BJ (cell line): ENCODE measurements at places on chromosomes 4 and X.

- DNase-seq, result no peak
Measured at GRCh38 chr4:35525192-35525978, 718.9 kb downstream of the ARAP2 start.

- DNase-seq, result no peak
Measured at GRCh38 chr4:147981305-147981704, 249.4 kb downstream of the ARHGAP10 start.

- no peak for DNase-seq
Measured at GRCh38 chr4:164799410-164799809, 45.5 kb downstream of the SMIM31 start.

DNA sequence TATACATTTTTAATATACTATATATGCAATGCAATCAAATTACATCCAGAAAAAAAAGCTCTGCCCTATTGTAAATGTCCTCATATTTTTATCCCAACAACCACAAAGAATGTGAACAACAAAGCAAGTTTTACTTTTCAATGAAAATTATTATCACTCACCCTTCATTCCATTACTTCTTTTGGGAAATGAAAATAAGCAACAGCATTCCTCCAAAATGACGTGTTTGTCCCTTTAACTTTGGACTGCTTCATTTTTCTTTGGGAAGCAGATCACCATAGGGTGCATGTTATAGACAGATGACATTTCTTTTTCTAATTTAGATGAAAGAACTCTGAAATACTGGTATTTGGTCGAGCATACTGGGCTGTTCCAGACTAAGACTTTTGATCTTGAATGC, 667.1 kb upstream of the BOD1L1 start:
- DNase-seq, result no peak

- no peak for DNase-seq
Measured at GRCh38 chr4:159018062-159018629, 84.7 kb upstream of the RAPGEF2 start.

GRCh38 chrX:101740642-101741041, 81.0 kb upstream of the ARMCX2 start:
- no peak for DNase-seq

DNA sequence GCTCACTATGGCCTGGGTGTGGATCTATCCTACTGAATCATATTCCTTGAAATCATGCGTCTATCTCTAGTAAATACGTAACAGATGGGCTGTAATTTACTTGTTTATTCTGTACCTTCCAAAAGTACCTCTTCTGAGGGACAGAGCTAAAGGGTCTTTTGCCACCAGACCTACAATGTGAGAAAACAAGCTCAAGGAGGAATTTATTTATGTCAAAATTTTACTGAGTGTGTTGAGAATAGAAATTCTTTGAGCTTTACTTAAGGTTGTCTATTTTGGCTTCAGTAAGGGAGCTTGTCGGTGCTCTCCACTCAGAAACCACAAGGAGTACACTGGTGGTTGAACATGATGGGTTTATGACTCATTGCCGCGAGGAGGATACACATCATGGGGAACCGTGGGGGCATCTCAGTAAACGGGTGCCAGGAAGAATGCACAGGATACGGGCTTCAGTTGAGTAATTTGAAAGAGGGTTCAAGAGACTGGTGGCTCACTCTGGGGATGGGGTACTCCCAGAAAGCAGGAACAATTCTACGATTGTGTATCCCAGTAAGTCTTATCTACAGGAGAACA, 3.0 kb downstream of the ANK2 start:
- DNase-seq, result no peak

DNA sequence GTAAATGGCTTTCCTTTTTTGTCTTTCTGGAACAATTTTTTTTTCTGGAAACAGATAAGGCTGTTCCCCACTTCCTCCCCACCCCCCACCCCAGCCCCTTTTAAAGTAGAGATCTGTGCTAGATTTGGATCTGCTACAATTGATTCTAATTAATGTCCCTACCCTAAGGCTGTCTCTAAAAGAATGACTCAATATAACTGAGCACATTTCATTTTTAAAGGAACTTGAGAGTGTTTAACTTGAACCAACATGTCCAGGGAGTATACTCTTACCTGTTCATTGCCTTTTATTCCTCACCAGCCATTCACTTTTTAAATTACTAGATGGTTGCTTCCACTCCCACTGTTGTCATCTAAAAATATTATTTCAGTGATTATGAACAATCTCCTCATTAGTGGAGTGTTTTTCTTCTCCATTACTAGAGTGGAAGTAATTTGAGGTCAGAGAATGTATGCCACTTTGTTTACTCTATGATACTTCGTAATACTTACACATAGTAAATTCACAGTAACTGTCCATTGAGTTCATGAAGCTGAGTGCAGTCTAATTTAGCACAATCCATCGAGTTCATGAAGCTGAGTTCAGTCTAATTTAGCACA, 14.1 kb upstream of the CNOT6L start:
- no peak for DNase-seq

DNA sequence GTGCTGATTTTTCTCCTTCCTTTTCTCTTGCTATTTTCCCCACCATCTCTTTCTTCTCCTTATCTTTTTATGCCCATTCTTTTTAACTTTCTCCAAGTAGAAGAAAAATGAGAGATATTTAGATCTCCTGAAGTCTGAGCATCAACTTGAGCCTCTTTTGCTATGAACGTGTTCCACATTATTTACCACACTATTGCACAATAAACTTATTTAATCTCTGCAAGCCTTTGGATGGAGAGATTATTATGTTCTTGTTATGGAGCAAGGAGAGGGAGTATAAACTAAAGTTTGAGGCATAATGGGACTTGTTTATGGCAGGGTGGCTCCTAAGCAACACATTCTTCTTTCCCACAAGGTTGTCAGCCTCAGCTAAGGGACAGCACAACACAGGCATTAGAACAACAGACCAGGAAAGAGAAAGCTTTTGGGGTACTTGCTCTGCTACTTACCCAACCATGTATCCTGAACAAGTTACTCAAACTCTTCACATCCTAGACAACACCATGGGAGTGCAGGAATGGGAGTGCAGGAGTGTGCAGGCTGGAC, 365.5 kb upstream of the BOD1L1 start:
- DNase-seq, result no peak

GRCh38 chr4:16794816-16795445, 103.5 kb downstream of the LDB2 start:
- no peak for DNase-seq
